ENCODE measurements at places on chromosomes 12 and 14.

DNA sequence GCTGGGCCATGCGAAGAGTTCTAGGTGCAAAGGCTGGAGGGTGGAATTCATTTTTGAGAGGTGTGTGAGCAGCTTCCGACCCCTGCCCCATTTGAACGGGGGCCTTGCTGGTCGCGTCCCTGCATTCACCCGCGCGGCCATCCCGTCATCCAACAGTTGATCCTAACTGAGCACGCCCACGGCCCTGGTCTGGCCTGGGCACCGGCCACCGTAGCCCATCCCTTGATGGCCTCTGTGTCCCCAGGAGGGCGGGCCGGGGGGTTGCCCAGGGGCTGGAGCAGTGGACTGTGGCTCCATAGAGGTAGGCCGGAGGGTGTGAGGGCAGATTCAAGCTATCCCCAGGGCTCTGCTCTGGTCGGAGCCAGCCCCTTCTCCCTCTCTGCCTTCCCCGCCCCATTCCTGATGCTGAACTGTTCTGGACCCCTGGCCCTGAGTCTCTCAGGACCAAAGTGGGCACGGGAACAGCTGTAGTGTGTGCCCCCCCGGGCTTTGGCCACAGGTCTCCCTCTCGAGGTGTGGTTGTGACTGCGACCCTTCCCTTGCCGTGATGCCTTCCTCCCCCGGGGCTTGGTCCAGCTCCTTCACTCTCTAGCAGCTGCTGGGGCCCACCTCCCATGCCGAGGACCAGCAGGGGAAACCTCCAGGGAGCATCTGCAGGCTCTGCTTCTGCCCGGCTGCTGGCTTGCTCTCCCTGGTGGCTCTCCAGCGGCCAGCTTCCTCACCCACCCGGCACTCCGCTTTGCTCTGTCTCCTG, 9.1 kb downstream of the MEG3 start:
- no peak for DNase-seq

GRCh38 chr14:51239813-51240803, at the start of gene TMX1:
Gene TMX1, plus strand, starts transcription at chr14:51240247. Its CDS starts 46 bp downstream, at chr14:51240293.
- DNase-seq: peak; percentile 99

DNA sequence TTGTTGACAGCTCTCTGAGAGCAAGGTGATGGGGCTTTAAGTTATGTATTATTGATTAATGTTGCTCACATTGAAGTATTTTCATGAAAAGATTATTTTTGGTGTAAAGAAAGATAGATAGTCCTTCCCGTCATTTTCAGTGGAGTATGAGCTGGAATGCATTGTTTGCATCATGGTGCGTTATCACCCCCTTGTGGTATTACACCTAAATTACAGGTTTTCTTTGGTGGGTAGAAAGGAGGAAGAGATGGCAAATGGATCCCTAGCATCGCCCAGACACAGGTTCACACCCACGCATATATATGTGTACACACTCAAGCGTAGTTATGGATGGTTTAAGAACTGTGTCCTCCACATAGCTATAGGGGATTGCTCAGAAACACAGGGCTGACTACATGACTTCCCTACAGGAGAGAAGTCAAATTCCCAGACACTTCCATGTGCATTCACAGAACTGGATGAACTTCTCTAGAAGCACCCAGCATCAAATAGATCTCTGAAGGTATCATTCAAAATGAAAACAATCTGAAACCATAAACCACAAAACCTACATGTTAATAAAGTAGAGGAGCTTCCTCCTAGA, 14.4 kb upstream of the SERPINA10 start:
- peak; percentile 72 for DNase-seq

DNA sequence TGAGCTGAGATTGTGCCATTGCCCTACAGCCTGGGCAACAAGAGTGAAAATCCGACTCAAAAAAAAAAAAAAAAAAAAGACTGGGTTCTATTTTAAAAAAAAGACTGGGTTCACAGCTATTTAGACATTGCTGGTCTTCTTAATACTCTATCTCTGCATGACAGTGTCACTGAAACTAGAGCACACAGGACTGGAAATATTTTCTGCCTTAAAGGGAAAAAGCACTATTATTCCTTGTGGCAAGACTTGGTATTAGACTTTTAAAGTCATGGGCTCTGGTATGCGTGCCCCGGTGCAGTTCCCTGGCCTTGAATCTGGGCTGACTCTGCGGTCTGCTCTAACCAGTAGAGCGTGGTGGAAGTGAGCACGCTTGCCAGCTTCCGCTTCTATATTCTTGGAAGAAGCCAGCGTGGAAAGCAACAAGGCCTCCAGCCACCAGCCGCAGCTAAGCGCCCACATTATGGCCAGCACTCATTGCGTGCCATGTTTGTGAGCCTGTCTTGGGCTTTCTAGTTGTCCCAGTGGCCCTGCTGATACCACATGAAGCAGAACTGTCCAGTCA, 31.3 kb downstream of the PRKAB1 start:
- DNase-seq: no peak

DNA sequence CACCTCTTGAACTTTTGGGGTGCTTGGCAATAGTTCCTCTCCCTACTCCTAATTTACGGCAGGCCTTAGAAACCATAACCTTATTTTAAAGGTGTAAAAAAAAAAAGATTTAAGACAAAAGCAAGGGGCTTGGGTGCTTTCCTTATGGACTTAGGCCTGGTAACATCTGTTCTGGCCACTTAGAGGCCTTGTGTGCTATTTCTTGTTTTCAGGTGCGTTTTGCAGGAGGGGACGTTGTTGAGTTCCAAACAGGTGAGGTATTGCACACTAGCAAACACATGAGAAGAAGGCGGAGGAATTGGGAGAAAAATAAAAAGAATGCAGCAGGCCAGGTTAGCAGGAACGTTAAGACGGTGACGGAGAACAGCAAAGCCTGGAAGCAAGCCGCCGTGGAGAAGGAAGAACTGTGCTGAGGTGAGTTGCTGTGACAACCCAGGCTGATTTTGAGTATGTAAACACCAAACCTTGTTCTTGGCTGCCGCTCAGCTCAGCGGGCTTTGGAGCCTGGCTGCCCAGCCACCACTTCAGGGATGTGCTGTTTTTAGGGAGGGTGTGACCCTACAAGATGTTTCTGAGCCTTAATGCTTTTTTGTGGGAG, 17.3 kb downstream of the EMG1 start:
- no peak for DNase-seq

- no peak for DNase-seq
These were observed 51.9 kb downstream of the ZFP36L1 start for GRCh38 chr14:68740788-68741476.

- DNase-seq: peak; percentile 56
These were observed 328.8 kb upstream of the NOVA1 start for GRCh38 chr14:26926585-26926984.

DNA sequence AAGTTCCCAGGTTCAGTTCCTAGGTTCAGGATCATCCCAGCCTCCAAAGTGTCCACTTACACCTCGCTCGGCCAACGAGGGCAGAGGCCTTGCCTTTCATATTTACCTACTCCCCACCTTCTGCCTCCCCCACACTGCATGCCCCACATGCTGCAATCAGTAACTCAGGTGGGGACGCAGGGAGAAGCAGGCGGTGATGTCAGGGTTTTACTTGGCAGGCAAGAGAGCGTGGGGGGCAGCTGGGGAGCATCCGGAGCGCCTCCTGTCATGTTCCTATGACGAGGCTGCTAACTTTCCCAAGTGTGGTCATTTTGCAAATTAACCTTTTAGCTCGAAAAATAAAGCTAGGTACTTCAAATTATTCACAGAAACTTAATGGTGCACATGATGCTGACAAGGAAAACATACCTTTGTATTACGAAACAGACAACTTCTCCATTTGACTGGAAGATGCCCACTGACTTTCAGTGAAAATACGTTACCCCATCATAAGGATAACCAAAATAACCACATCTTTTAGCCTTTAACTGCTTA, 53.8 kb downstream of the SETD3 start:
- DNase-seq: no peak

- DNase-seq: no peak
These were observed 11.7 kb downstream of the CCER1 start for GRCh38 chr12:90943255-90943654.

- DNase-seq: no peak
These were observed 3.1 kb downstream of the EMP1 start for GRCh38 chr12:13199592-13199991.

- no peak for DNase-seq
These were observed 141.0 kb downstream of the PAH start for GRCh38 chr12:102776041-102776440.

DNA sequence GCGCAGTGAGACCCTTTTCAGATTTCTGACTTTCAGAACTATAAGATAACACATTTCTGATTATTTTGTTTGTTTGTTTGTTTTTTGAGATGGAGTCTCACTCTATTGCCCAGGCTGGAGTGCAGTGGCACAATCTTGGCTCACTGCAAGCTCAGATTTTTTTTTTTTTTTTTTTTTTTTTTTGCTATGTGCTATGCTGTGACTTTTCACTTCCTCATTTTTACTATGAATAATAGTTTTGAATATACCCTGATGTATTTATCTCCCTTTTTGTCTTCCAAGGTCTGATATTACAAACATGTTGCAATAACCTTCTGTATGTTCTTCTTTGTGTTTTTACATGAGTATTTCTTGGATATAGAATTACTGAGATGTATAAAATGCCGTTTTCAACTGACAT, 658.7 kb upstream of the SEL1L start:
- no peak for DNase-seq

DNA sequence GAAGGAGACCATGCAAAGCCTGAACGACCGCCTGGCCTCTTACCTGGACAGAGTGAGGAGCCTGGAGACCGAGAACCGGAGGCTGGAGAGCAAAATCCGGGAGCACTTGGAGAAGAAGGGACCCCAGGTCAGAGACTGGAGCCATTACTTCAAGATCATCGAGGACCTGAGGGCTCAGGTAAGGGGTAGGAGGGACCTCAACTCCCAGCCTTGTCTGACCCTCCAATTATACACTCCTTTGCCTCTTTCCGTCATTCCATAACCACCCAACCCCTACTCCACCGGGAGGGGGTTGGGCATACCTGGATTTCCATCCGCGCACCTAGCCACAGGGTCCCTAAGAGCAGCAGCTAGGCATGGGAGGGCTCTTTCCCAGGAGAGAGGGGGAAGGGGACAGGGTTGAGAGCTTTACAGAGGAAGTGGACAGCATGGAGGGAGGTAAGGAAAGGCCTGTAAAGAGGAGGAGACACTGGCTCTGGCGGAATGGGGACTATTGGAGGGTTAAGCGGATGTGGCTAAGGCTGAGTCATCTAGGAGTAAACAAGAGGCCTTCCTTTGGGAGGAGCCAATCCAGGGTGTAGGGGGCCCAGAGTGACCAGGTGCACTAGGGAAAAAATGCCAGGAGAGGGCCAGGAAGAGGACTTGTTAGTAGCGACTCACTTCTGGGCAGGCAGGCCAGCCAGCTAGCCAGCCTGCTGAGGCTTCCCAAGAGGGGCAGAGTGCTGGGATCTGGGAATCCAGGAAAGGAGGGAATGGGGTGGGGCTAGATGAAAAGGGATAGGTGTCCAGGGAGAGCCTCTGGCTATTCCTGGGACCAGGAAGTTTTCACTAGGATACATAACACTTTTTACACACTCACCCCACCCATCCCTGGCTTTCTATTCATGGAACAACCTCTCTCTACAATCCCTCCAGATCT, 754 bp downstream of the KRT18 start:
- peak; percentile 85 for DNase-seq

DNA sequence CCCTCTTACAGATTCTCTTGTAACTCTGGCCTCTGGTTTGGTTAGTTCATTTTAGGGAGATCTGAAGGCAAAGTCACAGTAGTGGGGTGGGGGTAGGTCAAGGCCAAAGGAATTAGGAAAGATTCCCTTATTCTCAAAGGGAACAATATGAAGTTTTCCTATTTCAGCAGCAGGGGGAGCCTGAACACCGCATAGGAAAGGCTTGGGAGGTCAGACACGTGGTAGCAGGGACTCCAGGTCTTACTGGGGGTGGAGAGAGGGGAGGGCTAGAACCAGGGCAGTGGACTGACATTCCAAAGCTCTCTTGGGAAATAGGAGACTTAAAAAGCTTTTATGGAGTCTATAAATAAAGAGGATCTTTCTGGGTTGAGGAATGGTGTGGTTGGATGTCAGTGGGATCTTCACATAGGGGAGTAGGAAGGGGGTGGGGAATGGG, 1.3 kb downstream of the ZC3H10 start:
- peak; percentile 97 for DNase-seq

DNA sequence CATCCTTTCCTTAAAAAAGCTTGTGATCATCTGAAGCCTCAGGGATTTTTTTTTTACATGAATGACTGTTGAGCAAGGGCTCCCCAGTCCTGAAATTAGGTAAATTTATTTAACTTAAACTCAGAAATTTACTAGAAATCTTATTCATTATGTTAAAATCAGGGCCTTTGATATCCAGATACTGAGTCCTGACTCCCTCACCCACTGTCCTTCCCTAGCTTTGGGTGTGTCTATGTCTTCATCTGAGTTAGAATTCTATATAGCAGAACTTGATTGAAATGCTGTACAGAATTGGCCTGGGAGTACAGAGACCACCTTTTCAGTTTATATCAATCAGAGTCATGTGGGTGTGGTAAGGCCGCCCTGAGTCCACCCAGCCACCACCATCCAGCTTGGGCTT, 260.0 kb downstream of the CACNA1C start:
- DNase-seq: no peak

DNA sequence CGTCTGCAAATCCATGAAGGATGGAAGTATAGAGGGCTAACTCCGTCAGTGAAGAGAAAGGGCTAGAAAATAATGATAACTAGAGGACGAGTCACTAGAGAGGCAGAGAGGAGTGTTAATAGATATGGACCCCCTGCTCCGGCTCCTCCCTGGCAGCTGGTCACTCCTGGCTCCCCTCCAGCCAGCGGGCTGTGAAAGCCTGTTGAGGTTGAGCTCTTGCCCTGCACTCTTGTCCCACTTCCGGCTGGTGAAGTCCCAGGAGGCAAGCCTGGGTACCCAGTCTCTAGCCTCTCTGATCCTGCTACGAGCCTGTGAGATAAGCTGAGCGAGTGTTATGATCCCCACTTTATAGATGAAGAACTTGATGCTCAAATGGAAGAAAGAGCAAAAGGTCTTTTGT, 90.3 kb downstream of the RFX4 start:
- peak; percentile 5 for DNase-seq

DNA sequence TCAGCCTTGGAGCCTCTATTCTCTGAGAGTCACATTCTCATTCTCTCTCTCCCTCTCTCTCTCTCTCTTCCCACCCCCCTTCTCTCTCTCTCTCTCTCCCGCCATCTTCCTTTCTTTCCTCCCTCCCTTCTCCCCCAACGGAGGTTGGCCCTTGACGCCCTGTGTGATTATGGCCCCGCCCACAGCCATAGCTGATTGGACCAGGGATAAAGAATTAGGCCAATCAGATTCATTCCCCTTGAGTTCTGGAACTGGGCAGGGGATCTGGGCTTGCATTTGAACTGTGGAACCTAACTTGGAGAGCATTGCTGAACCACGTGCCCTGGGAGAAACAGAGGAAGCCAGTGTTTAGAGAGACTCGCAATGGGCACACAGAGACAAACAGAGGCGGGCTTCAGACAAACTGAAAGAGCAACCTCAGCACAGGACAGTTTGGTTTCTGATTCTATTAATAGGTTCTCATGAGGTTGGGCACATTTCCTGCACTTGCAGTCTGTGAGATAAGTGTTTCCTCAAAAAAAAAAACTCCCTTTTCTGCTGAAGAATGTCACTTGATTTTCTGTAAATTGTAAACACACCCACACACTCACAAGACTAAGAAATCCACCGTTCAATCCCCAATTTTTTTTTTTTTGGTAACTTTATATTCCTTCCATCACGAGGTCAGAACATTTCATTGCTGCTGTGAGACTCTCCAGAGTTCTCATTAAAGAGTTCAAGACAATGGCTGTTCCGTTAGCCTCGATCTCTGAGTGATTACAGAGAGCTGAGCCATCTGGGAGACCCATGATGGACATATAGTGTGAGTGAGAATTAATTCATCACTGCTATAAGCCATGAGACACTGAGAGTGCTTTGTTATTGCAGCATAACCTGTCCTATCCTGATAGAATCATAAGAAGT, 3.5 kb upstream of the P2RX7 start:
- DNase-seq: peak; percentile 69

- no peak for DNase-seq
These were observed 396.1 kb upstream of the RGS6 start for GRCh38 chr14:71536015-71536740.
